Hematopoietic multipotent progenitor cell treated with erythropoietin and hydrocortisone succinate and interleukin-3 and kit ligand, for 4 days (in vitro differentiated cells): ENCODE measurements at places on chromosomes 16 and 17.
A peak's percentile ranks its signal among the peaks of the same experiment; 100 is the strongest.

DNA sequence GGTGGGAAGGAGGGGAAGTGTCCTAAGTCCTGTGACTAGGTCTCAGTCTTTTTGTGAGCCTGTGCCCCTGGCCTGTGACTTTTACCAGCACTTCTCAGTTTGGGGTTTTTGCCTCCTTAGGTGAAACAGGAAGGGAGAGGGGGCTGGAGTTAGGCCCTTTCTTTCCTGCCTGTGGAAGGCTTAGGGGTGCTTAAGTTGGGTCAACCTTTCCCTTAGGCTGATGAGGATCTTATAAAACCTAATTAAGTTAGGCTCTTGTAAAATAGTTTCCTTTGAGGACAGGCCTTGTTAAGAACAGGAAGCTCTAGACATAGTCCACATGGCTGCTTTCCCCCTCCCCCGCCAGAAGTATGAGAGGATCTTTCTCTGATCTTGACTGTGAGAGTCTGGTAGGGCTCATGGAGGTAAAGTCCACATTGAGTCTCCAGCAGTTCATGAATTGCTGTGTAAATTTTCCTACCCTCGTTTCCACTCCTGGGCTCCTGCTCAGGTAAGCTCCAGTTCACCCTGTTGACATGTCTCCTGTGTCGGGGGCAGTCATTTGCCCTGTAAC is 17.0 kb upstream of the DNASE1 start:
- peak; percentile 76 for DNase-seq

DNA sequence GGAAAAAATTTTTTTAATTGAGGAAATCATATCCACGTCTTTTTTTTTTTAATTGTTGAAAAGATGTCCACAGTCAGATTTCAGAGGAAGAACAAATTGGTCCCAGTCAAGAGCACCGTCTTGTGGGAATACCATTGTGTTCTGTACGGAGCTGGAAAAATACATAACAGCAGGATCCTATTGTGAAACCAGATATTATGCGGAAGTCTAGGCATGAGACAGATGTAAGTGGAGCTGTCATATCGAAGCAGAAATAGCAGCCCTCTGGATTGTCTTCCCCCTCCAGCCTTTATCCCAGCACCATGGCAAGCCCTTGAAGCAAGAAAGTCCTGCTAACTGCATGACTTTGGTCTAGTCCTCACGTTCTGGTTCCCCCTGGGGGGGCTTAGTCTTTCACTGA is 391.6 kb upstream of the ASIC2 start:
- no peak for DNase-seq

DNA sequence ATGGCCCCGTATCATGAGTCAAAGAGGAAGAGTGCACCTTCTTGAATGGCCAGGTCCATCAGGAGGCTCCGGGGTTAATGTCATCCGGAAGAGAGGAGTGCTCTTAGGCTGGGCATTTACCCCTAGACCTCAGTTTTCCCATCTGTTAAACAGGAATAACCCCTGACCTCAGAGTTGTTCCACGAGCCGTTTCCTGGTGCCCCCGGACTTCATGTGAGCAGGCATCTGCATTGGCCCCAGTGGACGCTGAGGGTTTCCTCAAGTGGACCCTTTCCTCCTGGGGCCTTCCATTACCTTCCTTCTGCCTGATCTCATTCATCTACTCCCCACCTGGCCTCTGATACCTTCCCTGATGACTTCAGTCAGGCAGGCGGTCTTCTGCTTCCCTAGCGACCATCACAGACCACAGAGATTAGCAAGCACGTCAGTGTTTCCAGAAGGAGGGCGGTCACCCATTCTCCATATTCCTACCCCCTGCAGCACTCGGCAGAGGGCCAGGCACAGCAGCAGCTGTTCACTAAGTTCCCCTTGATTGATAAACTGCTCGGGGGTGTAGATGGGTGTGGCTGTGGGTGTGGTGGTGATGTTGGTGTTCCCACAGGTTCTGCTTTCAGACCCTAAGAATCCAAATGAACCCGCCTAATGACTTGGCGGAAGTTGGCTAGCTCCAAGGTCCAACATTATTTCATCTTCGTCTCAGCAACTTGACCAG is 346.6 kb upstream of the TNRC6C start:
- DNase-seq, result peak; percentile 73

GRCh38 chr16:2489581-2489980 is 14.7 kb downstream of the TBC1D24 start:
- no peak for DNase-seq

- peak; percentile 22 for DNase-seq
Observed at GRCh38 chr17:72409405-72410002, 288.7 kb downstream of the SOX9 start.

DNA sequence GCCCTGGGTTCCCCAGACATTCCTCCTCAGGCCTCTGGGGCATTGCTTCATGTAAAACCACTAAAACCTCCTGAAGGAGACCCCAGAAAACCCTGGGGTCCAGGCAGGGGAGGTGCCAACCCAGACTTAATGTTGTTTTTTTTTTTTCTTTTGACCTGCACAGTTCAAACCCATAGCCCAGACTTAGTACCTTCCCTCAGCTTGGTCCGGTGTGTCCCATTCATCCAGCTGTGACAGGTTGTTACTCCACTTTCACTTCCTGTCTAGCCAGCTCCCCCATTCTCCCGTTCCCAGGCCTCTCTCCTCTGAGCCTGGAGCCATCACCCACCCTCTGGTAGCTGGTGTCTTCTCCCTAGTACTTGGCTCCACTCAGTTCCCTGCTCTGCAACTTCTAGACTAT is 4.8 kb downstream of the CDR2L start:
- no peak for DNase-seq

GRCh38 chr16:11177578-11178160 is 78.3 kb downstream of the SOCS1 start:
- DNase-seq, result no peak

DNA sequence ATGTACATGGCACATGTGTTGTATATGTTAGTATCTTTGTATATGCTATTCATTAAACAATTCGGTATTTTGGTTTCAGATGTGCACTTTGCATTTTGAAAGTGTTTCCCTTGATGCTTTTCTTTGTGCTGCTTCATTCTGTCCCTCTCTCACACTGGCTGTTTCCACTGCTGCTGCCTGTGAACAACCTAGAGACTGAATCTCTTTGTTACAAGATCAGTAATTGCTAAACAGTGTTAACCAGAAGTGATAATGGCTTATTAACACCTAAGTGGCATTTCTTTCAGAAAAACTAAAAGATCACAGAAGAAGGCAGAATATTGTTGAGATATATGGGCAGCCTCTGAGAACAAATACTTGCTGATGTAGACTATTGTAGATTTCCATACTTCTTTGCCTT is 84.7 kb downstream of the KIF2B start:
- no peak for DNase-seq

DNA sequence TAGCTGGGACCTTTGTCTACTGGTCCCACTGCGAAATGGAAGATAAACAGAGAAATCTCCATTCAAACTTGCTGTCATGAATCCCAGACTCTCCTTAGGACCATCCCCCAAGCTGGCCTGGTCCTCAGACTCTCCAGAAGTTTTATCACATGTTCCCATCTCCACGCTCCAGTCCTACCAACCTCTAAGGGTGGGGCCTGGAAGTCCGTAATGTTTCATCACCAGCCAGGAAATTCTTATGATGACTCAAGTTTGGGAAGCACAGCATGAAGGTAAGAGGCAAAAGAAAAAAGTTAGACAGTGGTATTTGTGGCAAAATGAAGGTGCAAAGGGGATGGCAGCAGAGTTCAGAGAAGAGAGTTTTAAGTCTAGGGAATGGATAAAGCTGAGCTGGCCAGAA is 52.7 kb downstream of the ZNF18 start:
- DNase-seq, result no peak

GRCh38 chr17:78865682-78866390 is 25.2 kb upstream of the USP36 start:
- DNase-seq, result peak; percentile 76

- no peak for DNase-seq
Observed at GRCh38 chr17:74647871-74648672, 24.5 kb upstream of the CD300E start.
